ENCODE measurements at places on chromosomes 11 and 22.
A peak's percentile ranks its signal among the peaks of the same experiment; 100 is the strongest.

DNA sequence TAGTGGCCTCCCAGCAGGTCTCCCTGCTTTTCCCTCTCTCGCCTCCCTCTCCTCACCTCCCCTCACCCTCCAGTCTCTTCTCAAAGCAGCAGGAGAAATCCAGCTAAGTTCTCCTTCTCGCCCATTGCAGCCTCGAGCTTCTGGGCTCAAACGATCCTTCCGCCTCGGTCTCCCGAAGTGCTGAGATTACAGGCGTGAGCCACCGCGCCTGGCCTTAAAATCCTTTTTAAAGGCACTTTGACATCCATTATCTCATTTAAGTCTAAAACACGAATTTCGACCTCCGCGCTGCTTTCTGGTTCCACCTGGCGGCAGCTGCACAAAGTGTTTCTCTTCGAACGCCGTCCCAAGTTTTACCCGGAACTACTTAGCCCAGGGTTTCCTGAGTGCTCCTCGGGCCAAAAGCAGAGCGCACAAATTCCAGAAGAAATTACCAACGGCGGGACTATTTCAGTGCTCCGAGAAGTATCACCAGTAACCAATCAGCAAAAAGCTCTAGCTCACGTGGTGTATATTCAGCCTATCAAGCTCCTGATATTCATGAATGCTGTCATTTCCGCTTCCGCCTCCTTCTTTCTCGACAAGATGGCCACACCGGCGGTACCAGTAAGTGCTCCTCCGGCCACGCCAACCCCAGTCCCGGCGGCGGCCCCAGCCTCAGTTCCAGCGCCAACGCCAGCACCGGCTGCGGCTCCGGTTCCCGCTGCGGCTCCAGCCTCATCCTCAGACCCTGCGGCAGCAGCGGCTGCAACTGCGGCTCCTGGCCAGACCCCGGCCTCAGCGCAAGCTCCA, at the start of gene EIF3F:
Gene EIF3F, plus strand, starts transcription at position 570 of the 792 bp plus-strand sequence. Its CDS starts 16 bp downstream, at position 586.
- DNase-seq, result peak; percentile 100

DNA sequence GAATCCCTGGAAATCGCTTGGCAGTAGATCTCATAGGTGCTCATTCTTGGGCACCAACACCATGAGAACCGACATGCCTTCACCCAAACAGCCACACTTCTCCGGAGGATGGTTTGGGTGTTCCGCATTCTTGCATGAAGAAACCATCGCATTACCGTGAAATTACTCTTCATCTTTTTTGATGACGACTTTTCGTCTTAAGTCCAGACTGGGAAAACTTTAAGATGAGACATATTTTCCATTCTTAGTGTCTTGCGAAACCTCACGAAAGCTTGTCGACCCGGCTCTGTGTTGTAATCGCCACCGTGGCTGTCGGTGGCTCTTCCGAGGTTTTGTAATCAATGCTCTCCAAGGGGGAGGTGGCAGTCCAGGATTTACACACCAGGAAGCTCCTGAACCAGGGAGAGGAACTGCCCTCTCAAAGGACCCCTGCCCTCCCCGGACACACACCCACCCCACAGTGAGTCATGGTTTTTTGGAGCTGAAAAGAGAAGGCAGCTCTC, 1.7 kb downstream of the TOM1 start:
- DNase-seq, result no peak

GRCh38 chr22:19756288-19757128, 4.1 kb upstream of the TBX1 start:
- DNase-seq, result no peak

DNA sequence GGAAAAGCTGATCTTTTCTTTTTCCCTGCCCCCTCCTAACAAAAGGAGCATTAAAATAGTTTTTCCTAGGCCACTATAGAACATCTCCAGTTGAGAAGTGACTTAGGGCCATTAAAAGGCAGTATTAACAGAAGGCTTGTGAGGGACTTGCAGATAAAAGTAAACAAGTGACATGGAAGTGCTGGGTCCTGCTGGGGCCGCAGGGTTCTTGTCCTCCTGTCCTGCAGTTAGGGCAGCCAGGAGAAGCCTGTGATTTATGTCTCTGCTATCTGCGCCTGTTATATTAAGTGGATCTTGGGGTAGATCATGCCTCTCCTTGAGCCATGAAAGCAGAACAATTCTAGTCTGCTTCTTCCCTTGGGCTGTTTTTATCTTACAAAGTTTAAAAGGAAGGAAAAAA, 271.4 kb upstream of the C11orf87 start:
- DNase-seq, result no peak

DNA sequence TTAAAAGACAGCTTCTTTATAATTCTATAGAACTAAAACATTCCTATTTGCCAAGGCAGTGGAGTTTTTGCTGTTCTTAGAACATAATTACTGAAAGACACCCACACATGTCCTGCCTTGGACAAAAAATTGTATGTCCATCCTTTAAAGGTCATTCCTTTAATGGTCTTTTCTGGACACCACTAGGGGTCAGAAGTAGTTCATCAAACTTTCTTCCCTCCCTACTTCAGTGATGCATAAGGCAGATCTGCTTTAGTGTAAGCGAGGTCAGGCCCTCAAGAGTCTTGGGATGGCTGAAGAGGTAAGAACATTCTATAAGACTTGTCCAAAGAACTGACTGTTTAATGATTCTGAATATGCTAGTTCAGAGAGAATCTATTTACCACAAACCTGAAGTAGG, 4.3 kb upstream of the OR51V1 start:
- DNase-seq, result no peak

DNA sequence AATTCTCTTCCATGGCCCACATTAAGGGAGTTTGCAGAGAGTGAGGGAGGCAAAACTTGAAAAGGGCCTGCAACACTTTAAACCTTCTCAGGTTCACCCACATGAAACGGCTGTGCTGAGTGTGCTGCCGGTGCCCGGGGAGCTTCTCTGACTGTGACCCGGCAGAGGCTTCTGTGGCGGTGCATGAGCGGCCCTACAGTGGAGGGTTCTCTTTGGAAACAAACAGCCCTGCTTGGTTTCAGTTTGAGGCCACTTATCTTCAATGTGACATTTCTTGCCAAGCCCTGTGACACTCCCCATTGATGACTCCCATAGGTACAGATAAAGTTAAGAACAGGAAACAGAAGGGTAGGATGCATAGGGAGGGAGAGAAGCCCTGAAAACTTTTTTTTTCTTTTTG, 31.8 kb downstream of the FAM118A start:
- DNase-seq, result no peak

DNA sequence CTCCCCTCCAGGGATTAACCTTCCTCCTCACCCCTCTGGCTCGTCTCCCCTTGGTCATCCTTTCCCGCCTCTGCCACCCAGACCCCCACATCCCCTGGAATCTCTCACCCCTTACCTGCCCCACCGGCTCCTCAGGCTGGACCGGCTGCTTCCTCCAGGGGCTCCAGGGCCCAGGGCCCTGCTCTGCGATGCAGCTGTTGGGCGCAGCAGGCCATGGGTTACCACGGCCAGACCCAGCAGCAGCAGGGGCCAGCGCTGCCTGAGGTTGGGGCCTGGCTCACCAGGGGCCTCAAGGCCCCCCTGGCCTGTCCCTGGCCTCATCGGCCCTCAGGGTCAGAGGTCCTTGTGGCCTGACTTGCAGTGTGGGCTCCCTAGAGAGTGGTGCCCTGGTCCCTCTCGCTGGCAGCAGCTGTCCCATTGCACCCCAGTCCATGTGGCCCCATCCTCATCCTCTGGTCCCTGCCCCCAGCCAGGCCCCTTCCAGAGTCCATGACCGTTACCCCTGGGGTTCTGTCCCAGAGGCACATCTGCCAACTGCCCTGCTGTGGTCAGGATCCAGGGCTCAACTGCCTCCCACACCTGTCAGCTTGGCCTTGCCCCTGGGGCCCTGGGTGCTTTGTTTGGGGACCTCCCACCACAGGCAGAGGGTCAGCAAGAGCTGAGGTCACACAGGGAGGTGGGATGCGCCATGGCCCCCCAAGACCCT, at the start of gene IGLL1:
Gene IGLL1, minus strand, starts transcription at position 421 of the 706 bp plus-strand sequence. Its CDS starts 100 bp downstream, at position 321.
- no peak for DNase-seq

DNA sequence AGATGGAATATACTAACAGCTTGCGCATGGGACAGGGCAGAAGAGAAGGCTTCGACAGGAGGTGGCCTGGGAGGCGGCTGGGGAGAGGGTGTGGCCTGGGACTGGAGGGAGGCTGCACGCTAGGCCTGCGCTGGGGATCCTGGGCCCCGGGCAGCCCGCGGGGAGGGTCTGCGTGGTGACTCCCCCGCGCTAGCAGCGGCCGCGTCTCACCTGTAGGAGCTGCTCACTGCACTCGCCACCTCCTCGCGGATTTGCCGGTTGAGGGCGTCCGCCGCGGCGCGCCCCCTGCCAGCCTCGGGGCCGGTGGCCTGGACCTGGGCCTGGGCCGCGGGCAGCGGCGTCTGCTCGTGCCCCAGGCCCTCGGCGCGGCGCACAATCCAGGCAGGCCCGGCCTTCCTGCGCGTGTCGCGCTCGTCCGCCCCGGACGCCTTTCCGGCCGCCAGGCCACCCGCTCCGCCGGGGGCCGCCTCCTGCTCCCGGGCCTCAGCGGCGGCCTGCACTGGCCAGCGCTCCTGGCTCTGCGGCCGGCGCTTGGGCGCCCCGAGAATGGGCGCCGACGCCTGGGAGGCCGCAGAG, 1.5 kb downstream of the MAP6 start:
- no peak for DNase-seq

DNA sequence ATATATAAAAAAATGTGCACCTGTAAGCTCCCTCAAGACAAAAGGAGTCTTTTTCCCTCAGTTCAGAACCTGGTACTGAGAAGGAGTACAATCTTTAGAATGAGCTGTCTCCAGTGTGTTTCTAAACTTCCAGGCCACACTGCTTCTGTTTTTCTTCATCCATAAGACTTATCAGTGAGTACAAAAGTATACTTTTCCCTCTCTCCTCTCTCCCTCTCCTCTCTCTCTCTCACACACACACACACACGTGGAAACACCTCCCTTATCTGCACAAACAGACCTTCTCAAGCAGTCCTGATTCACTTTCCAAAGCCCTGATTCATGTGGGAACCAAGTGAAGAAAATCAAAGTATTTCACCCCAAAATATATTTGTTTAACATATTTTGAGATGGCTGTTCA, 220.7 kb upstream of the UBASH3B start:
- DNase-seq, result no peak

- DNase-seq, result no peak
These were observed 24.4 kb downstream of the QSER1 start for GRCh38 chr11:32916994-32917393.

DNA sequence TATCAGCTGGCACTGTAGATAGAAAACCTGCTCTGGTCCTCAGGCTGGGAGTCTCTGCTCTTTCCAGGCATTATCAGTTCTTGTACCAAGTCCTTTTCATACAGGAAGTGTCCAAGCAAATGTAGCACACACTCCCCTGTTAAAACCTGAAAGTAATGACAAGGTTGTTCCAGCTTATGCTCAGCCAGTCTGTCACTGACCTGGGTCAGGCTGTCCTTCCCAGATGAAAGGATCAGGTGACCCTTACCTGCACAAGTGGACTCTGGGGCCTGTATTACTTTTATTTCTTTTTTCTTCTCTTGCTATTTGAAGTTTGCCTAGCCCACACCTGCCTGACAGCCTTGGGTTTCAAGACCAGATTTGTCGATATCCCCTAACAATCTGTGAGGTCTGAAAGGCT, 156.3 kb upstream of the SESN3 start:
- no peak for DNase-seq

- DNase-seq, result no peak
These were observed 361.2 kb downstream of the MN1 start for GRCh38 chr22:27440304-27440865.

DNA sequence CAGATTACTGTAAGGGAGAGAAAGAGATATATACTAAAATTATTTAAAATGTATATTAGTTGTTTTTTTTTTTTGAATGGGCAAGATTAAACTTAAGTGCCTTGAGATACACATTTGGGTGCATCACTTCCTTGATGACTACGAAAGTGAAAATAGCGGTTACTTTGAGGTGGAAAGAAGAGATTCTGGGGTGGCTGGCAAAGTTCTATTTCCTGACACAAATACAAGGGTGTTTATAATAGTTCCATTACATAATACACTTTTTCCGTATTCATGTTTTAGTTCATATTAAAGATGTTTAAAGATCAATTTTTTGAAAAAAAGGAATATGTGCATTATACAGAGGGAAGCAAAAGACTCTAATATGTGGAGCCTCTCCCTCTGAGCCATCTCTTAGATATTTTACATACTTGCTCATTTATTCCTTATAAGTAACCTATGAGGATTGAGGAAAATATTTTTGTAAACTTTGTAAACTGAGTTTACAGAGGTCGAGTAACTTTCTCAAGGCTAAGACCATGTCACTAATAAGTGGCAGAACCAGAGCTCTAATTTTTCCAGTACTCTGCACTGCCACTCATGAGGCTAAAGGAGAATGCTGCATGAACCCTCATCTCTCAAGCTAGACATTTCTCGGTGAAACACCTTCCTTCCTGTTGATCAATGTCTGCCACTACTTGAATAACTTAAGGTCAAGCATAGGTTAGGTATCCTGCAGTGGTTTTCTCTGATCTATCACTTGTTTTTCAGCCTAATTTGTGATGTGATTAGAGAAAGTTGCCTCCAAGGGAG, 58.6 kb downstream of the DDIAS start:
- no peak for DNase-seq

GRCh38 chr11:132439711-132440255, 1069.4 kb downstream of the NTM start:
- DNase-seq, result no peak

DNA sequence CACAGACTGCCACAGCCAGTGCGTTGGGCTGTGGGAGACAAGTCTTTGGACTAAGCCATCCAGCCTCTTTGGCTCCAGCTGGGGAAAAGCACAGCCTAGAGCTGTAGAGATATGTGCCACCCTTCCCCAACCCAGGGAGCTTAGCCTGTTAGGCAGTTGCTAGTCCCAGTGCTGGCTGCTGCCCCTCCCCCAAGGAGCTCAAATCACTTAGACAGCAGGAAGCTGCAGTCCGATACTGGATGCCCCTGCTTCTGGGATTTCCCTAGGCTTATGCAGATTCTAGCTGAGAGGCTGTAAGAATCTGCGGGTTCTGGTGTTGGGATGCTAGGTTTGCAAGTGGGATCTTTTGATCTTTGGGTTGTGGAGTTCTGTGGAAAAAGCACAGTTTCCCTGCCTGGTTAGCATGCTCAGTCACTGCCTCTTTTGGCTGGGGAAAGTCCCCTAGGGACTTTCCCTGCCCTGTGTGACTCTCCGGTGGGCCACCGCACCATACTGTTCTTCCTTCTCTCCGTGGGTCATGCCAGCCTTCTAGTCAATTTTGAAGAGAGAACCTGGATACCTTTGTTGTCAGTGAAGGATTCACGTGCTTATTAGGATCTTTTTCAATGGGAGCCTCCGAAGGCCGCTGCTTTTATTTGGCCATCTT, 792.0 kb downstream of the KCNA4 start:
- no peak for DNase-seq

- DNase-seq, result no peak
These were observed at the start of gene PRAME for GRCh38 chr22:22558972-22559603. PRAME (minus strand) TSS chr22:22559265; CDS start chr22:22556832, 2,433 bp downstream.
